Epithelial cell of umbilical artery (primary cell): ENCODE measurements at places on chromosomes 7 and 10. TPM values are rescaled to one million over a fixed set of nuclear protein-coding genes. Genes with fewer than 3 reads are reported as not detected.

Gene CDHR3
- total RNA-seq: 0.91 and 3.2 TPM in 2 replicates

Gene SYT15
- total RNA-seq: not detected in 2 replicates

Gene GIMAP7
- 46.1 and 57.9 TPM in 2 replicates for total RNA-seq

Gene VIM
- total RNA-seq: 4,629 and 5,225 TPM in 2 replicates

Gene RAPGEF5
- total RNA-seq: 161 and 291 TPM in 2 replicates
